ENCODE measurements at places on chromosomes 5 and 9. TPM values are rescaled to one million over a fixed set of nuclear protein-coding genes. Genes with fewer than 3 reads are reported as not detected.

SLC25A2 gene
- total RNA-seq = not detected

MLANA gene
- total RNA-seq = not detected

TEX53 gene
- not detected for total RNA-seq

ARRDC3 gene
- total RNA-seq = 64.2 TPM

DNA sequence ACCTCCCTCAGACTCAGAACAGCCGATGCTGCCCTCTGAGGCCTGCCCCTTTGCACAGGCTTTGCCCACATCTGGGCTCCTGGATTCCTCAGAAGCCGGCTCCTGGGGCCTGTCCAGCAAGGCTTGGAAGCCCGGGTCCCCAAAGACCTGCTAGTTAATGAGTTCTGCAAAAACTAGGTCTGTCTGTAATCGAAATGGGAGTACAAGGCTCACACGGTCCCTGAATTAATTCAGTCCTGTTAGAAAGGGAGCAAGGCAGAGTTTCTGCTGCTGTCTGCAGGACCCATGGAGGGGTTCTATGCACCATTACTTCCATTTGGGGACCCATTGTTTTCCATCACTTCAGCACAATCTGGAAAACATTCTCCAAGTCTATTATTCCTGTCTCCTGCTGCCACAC, 221.8 kb downstream of the MELK start:
- no peak for DNase-seq

DNA sequence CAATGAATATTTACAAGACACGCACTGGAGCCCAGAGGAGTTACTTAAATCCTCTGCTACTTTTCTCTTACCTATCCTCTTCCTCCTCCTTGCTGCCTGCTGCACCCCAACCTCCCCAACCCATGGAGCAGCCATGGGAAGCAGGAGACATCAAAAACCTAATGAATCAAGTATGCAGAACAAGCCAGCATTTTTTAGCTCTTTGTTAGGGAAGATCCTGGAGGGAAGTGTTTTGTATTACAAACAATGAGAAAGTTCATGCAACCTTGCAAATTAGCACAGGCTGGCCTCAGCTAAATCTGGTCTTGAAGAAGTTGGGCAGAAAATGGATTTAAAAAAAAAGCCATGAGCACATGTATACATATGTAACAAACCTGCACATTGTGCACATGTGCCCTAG, 498.8 kb downstream of the KIF4B start:
- DNase-seq = no peak

DNA sequence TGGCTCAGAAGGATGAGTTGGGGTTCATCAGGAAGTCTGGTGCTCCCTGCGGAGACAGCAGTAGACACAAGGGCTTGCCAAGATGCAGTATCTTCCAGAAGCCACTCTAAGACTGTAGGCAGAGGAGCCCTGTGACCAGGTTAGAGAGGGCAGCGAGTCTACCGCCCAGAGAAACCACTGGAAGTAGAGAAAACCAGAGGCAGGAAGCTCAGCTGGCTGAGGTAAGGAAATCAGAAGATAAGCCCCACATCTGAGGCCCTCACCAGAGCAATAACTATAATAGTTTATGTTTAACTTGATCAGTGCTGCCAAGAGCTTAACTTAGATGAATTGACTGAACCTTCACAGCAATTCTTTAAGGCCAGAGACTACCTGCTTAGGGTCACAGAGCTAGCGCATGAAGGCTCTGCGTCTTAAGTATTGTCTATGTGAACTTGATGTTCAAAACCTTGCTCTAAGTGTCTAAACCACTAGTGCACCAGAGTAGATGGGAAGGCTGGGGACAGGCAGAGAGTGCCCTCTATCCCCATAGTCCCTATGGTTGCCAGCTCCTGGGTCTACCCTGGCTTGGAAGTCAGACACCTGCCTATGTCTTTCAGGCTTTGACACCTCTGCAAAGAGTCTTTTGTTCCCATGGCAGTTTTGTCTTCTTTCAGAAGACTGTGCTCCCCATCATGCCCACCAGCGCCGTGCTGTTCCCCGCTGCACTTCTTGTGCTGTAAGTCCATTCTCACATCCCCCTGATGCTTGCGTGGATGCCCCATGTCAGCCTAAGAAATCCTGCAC, 228.2 kb upstream of the KLF4 start:
- DNase-seq = no peak

DNA sequence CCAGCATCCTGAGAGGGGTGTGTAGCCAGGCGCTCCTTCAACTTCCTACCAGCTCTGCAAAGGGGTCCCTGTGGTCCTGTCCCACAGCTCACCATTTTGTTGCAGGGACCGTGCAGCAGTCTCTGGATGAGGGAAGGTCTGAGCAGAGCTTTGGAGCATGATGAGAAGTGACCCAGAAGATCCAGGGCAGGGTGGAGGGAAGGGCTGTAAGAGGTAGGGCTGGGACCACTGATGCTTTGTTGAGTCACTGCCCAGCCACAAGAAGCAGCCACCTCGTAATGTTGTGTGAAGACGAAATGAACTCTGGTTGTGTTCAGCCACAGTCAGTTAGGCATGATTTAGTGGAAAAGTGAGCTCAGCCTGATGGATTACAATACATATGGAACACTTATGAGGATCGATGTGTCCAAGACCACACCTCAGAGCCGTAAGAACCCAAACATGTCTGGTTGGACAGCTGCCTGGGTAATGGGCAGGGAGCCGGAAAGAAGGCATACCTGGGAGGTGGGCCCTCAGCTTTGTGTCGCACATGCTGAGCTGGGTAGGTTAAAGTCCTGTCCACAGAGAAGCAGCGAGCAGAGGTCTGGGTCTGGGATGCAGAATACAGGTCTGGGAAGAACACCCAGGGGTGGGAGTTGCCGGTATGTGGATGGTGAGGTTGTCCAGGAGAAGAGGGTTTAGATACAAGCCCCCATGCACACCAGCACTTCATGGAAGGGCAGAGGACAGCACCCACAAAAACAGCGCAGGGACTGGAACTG, 250.1 kb downstream of the GADD45G start:
- DNase-seq = no peak

DNA sequence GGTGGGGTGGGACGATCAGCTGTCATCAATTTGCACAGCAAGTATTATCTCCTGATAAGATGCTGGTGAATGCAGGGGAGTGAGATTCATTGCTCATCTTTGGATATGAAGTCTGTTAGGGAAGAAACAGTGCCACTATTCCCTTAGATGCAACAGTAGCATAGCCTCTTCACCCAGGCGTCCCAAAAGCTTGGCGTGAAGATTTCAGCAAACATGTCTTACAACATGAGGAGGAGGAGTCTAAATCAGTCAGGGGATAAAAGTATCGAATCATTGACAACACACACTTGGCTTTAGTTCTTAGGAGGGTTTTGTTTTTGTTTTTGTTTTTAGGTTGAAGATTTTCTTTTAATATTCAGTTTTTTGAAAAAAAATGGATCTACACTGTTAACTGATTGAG, 26.5 kb downstream of the SNX18 start:
- DNase-seq = no peak

DNA sequence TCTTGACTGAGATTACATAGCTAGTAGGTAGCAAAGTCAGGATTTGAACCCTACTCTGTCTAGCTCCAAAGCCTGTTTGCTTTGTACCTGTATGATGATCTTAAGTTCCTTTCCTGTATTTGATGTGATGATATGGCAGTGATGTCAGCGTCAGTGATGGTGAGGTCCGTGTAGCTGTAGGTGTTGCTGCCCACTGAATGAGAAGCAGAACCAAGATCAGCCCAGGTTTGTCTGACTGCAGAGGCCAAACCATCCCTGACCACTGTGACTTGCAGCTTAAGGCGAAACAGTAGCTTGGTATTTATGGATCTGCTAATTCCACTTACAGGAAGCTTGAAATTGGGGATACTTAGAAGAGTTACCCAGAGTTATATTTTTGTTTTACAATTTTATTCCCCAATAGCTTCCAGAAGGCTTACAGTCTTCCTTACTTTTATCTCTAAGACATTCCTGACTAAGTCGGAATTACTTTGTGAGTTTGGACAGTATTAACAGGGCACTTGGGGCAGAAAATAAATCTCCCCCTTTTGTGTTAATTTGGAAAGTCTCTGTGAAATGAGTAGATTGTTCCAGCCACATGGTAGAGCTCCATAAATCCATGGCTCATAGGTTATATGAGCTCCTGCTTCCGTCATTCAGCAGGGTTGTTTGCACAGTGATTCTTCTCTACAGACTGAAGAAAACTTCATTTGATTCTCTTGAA, 273.4 kb downstream of the NR3C1 start:
- DNase-seq = no peak

DNA sequence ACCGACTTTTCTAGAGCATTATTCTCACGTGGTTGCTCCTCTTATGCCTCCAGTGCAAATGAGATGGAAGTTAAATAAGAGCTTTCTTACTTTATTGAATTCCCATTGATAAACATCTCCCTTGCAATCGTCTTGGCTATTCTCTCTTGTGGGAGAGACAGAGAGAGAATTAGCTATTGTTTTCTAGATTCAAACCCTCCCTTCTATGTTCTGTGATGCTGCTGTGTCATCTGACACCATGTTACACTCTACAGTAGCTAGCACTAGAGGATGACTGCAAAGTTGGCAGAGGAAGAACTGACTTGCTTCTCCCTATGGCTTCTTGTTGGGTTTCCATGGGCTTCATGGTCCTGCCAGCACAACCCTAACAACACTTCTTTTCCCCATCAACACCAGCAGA, 134.6 kb upstream of the RANBP3L start:
- DNase-seq = no peak

GRCh38 chr5:33079548-33079947, 361.2 kb upstream of the TARS1 start:
- DNase-seq = no peak

GRCh38 chr5:108579236-108579635, 168.5 kb upstream of the FER start:
- no peak for DNase-seq

- no peak for DNase-seq
Observed at GRCh38 chr5:108334225-108334624, 47.7 kb downstream of the FBXL17 start.
